ENCODE measurements at places on chromosomes 1 and 21. TPM values are rescaled to one million over a fixed set of nuclear protein-coding genes. Genes with fewer than 3 reads are reported as not detected.

GRCh38 chr1:103267893-103268292, 159.6 kb upstream of the COL11A1 start:
- DNase-seq: no peak

DNA sequence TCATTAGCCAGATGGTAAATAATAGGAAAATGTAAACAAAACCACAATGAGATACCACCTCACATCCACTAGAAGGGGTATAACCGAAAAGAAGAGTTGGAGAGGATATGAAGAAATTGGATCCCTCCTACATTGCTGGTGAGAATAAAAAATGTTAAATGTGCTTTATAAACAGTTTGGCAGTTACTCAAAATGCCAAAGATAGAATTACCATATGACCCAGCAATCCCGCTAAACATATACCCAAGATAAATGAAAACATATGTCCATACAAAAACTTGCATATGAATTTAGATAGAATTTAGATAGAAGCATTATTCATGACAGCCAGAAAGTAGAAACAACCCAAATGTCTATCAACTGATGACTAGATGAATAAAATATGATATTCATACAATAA, 4.4 kb upstream of the FMO2 start:
- no peak for DNase-seq

The BRDT gene
- total RNA-seq: not detected

The TPTE gene
- not detected for total RNA-seq

GRCh38 chr1:33111965-33112364, 31.0 kb downstream of the AZIN2 start:
- DNase-seq: no peak

- DNase-seq: no peak
Measured at GRCh38 chr1:96409087-96409486, 312.5 kb upstream of the PTBP2 start.
